ENCODE measurements at places on chromosomes 11 and 22. TPM values are rescaled to one million over a fixed set of nuclear protein-coding genes. Genes with fewer than 3 reads are reported as not detected.

DNA sequence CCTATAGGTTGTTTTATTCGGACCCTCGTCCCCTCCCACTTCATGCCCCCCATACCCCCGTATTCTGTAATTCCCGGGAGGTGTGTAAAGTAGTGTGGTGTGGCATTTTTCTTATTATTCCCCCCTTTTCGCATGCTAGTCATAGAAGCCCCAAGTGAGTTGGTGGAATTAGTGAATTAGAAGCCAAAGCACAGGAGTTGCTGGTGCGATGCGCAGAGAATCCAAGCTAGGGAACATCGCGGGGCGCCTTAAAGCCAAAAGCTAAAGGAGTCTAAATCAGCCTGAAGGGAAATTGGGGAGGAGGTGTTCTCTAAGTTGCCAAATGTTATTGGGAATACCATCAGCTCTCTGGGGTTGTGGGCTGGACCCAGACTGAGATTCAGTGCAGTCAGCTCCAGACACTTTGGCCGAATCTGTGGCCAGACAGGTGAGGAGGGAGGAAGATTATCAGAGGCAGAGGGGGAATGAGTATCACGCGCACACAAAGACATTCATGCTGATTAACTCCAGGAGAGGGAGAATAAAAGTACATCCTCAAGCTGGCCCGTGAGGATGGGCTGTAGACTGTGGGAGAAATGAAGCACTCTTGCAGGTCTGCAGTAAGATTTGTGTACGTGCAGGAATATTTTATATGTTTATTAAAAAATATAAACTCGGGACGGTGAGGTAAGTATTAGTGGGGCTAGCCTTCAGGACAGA, 102.8 kb upstream of the HSD17B12 start:
- H3K27ac ChIP-seq: no peak overlapping the region
- no peak overlapping the region for H3K4me3 ChIP-seq
- no peak for DNase-seq
- H3K27me3 ChIP-seq: peaks cover 93% of the 10 kb centered on the region

- H3K27ac ChIP-seq: no peak overlapping the region
- no peak for DNase-seq
- H3K4me3 ChIP-seq: no peak overlapping the region
- no peaks in the 10 kb centered on the region for H3K36me3 ChIP-seq
These were observed 7.9 kb downstream of the PNPLA5 start for GRCh38 chr22:43883719-43884415.

DNA sequence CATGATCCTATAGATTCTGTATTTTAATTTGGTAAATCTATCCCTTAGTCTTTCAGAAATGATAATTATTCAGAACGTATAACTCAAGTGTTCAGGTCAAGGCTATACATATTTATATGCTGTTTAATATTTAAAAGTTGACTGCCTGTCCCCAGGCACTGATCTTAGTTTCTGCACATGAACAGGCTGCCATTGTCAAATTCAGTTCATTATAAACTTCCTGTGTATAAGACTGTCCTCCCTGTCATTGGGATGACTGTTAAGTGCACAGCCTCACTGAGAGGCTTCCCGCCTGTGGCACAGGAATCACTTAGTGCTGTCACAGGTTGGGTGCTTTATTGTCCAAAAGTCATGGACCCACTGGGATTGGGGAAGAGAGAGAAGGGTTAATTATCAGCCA, 92.1 kb upstream of the TTC12 start:
- H3K27me3 ChIP-seq: no peaks in the 10 kb centered on the region
- no peaks in the 10 kb centered on the region for H3K36me3 ChIP-seq
- no peak for DNase-seq
- no peaks in the 10 kb centered on the region for H3K4me1 ChIP-seq
- H3K27ac ChIP-seq: no peak overlapping the region

GRCh38 chr11:8775332-8775731, 92.7 kb downstream of the RPL27A start:
- no peaks in the 10 kb centered on the region for H3K36me3 ChIP-seq
- DNase-seq: peak; percentile 72
- no peak overlapping the region for H3K4me3 ChIP-seq
- peak overlapping the region; percentile 53 for H3K27ac ChIP-seq

DNA sequence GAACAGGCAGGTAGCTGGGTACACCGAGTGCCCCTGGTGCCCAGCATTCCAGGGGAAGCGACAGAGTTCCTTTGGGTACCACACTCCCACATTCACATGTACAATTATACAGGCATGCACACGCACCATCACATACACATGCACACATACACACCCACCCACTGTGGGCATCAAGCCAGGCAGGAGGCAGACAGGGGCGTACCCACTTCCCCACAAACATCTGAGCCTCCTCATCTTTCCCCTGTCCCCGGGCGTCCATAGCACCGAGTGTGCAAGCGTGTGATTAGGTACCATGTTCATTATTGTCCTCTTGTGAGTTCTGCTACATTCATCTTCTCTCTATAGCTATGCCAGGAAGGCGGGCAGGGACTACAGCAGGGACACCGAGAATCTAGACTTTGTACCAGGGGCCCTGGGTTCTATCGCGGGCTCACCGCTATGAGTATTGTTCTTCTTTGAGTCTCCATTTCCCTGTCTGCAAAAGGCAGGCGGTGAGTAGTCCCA, 2.1 kb upstream of the CARD10 start:
- DNase-seq: no peak
- no peak overlapping the region for H3K27ac ChIP-seq
- H3K4me3 ChIP-seq: no peak overlapping the region
- H3K4me1 ChIP-seq: peaks cover 21% of the 10 kb centered on the region
- no peaks in the 10 kb centered on the region for H3K36me3 ChIP-seq

DNA sequence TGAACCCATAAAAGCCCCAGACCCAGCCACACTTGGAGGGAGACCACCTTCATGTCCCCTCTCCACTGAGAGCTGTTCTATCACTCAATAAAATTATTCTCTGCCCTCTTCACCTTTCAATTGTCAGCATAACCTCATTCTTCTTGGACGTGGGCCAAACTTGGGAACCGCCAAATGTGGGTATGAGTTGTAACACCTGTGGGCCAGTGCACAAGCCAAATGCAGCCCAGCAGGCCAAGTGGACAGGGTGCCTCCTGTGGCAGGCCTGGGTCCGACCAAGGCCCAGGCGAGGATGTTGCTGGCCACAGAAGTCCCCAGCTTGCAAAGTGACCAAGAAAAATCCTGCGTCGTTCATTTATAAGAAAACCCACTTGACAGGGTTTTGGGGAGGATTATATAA, 621.2 kb downstream of the METTL15 start:
- H3K4me1 ChIP-seq: no peaks in the 10 kb centered on the region
- H3K27me3 ChIP-seq: no peaks in the 10 kb centered on the region
- H3K4me3 ChIP-seq: no peak overlapping the region
- H3K36me3 ChIP-seq: no peaks in the 10 kb centered on the region

GRCh38 chr11:104830080-104830479, 68.2 kb downstream of the CASP12 start:
- no peaks in the 10 kb centered on the region for H3K4me1 ChIP-seq
- H3K27me3 ChIP-seq: no peaks in the 10 kb centered on the region
- no peaks in the 10 kb centered on the region for H3K36me3 ChIP-seq
- no peak overlapping the region for H3K27ac ChIP-seq
- DNase-seq: no peak

- DNase-seq: no peak
- no peak overlapping the region for H3K4me3 ChIP-seq
- no peak overlapping the region for H3K27ac ChIP-seq
- H3K4me1 ChIP-seq: no peaks in the 10 kb centered on the region
These were observed 14.6 kb downstream of the POU2AF1 start for GRCh38 chr11:111364503-111364902.

DNA sequence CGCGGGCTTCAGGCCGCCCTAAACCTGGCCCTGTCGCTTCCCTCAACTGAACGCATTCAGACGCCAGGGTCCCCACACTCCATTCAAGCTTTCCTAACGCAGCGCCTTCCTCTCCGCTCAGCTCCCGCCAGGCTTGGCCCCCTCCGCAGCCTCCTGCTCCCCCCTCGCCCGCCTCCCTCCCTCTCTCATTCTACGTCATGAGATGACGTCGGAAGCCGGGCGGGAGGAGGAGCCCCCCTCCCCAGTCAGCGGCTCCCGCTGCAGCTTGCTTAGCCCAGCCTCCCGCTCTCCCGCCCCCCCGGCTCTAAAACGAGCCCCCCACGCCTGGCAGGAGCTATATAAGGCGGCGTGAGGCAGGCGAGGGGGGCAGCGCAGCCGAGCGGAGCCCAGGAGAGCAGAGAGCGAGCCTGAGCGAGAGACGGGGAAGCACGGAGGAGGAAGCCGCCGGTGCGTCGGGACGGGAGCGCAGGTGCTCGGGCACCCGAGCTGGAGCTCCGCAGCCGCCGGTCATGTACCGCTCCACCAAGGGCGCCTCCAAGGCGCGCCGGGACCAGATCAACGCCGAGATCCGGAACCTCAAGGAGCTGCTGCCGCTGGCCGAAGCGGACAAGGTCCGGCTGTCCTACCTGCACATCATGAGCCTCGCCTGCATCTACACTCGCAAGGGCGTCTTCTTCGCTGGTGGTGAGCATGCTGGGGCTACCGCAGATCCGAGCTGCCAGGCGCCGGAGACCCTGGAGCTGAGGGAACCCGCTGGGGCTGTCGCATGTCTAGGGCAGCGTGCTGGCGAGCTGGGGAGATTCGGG, at the start of gene NPAS4:
Gene NPAS4 (plus strand): TSS at position 365 of the 806 bp plus-strand sequence. CDS start 145 bp downstream, at position 510.
- H3K36me3 ChIP-seq: no peaks in the 10 kb centered on the region
- no peak within 1 kb of the TSS for H3K27ac ChIP-seq
- peaks cover 8% of the 10 kb centered on the region for H3K4me1 ChIP-seq
- H3K4me3 ChIP-seq: no peak within 1 kb of the TSS
- H3K27me3 ChIP-seq: no peaks in the 10 kb centered on the region
- no peak for DNase-seq

GRCh38 chr22:46681010-46681409, 57.0 kb downstream of the CERK start:
- H3K27ac ChIP-seq: no peak overlapping the region
- peaks cover 12% of the 10 kb centered on the region for H3K36me3 ChIP-seq
- H3K4me1 ChIP-seq: peaks cover 5% of the 10 kb centered on the region
- no peaks in the 10 kb centered on the region for H3K27me3 ChIP-seq
- H3K4me3 ChIP-seq: no peak overlapping the region

DNA sequence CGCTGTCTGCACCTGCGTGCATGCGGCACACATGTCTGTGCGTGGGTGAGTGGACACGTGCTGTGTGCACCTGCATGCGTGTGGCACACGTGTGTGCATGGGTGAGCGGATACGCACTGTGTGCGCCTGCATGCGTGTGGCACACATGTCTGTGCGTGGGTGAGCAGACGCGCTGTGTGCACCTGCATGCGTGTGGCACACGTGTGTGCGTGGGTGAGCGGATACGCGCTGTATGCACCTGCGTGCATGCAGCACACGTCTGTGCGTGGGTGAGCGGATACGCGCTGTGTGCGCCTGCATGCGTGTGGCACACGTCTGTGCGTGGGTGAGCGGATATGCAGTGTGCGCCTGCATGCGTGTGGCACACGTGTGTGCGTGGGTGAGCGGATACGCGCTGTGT, 27.1 kb upstream of the ACR start:
- DNase-seq: no peak
- H3K4me3 ChIP-seq: no peak overlapping the region
- H3K27ac ChIP-seq: no peak overlapping the region
- H3K27me3 ChIP-seq: no peaks in the 10 kb centered on the region
- no peaks in the 10 kb centered on the region for H3K36me3 ChIP-seq

GRCh38 chr22:22803285-22803853, 84.2 kb upstream of the IGLL5 start:
- H3K27ac ChIP-seq: no peak overlapping the region
- DNase-seq: no peak
- no peaks in the 10 kb centered on the region for H3K36me3 ChIP-seq
- no peak overlapping the region for H3K4me3 ChIP-seq

GRCh38 chr22:50305923-50306566, 1.4 kb downstream of the PLXNB2 start:
- DNase-seq: peak; percentile 97
- no peaks in the 10 kb centered on the region for H3K36me3 ChIP-seq
- peak overlapping the region; percentile 75 for H3K4me3 ChIP-seq
- peaks cover 68% of the 10 kb centered on the region for H3K4me1 ChIP-seq

GRCh38 chr11:67506426-67507051, 1.4 kb upstream of the PITPNM1 start:
- H3K4me1 ChIP-seq: peaks cover 27% of the 10 kb centered on the region
- no peaks in the 10 kb centered on the region for H3K36me3 ChIP-seq
- H3K4me3 ChIP-seq: no peak overlapping the region
- H3K27ac ChIP-seq: peak overlapping the region; percentile 89
- DNase-seq: no peak

- H3K27me3 ChIP-seq: no peaks in the 10 kb centered on the region
- H3K4me1 ChIP-seq: no peaks in the 10 kb centered on the region
- H3K36me3 ChIP-seq: no peaks in the 10 kb centered on the region
These were observed 256.5 kb downstream of the TENM4 start for GRCh38 chr11:79184285-79184684.

GRCh38 chr11:69304686-69305085, 10.7 kb downstream of the MYEOV start:
- H3K4me1 ChIP-seq: no peaks in the 10 kb centered on the region
- no peak for DNase-seq
- H3K27ac ChIP-seq: no peak overlapping the region
- no peak overlapping the region for H3K4me3 ChIP-seq
- H3K27me3 ChIP-seq: no peaks in the 10 kb centered on the region

- H3K4me1 ChIP-seq: no peaks in the 10 kb centered on the region
- H3K27ac ChIP-seq: no peak overlapping the region
- H3K4me3 ChIP-seq: no peak overlapping the region
- no peak for DNase-seq
- H3K36me3 ChIP-seq: no peaks in the 10 kb centered on the region
These were observed 196.5 kb upstream of the PGR start for GRCh38 chr11:101326141-101326540.

GRCh38 chr11:16795146-16795545, 56.7 kb downstream of the C11orf58 start:
- H3K27me3 ChIP-seq: no peaks in the 10 kb centered on the region
- H3K27ac ChIP-seq: no peak overlapping the region
- H3K4me3 ChIP-seq: no peak overlapping the region
- no peaks in the 10 kb centered on the region for H3K36me3 ChIP-seq
- DNase-seq: no peak
- H3K4me1 ChIP-seq: peaks cover 9% of the 10 kb centered on the region

DNA sequence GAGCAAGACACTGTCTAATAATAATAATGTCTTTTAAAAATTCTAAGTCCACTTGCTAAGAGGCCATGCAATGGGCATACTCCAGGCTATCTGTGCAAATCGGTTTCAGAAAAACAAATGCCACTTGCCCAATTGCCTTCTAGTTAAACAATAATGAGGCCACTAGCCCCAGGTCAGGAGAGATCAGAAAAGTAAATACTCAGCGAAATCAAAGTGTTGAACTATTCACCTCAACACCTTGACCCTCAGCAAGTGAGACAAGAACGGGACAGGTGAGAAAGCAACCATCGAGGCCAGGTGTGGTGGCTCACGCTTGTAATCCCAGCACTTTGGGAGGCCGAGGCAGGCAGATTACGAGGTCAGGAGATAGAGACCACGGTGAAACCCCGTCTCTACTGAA, 72.3 kb upstream of the SYN3 start:
- no peak for DNase-seq
- no peak overlapping the region for H3K4me3 ChIP-seq
- no peaks in the 10 kb centered on the region for H3K36me3 ChIP-seq
- H3K27ac ChIP-seq: no peak overlapping the region

- no peaks in the 10 kb centered on the region for H3K4me1 ChIP-seq
- no peak overlapping the region for H3K27ac ChIP-seq
- no peak for DNase-seq
- no peak overlapping the region for H3K4me3 ChIP-seq
- H3K36me3 ChIP-seq: no peaks in the 10 kb centered on the region
- H3K27me3 ChIP-seq: no peaks in the 10 kb centered on the region
These were observed 29.1 kb downstream of the INSC start for GRCh38 chr11:15143855-15144254.

The APLNR gene
- total RNA-seq: 3.7 TPM

The MS4A8 gene
- total RNA-seq: not detected

The NXPE1 gene
- not detected for total RNA-seq

The PATE4 gene
- total RNA-seq: not detected

The OR8D1 gene
- total RNA-seq: not detected

The SCUBE1 gene
- total RNA-seq: 3.7 TPM

The PHOX2A gene
- 0.80 TPM for total RNA-seq

All from adrenal gland (tissue), 19 donors.